ENCODE measurements at places on chromosomes 2 and 18. TPM values are rescaled to one million over a fixed set of nuclear protein-coding genes. Genes with fewer than 3 reads are reported as not detected.

Gene KCNE4
- total RNA-seq: 38.1 TPM

DNA sequence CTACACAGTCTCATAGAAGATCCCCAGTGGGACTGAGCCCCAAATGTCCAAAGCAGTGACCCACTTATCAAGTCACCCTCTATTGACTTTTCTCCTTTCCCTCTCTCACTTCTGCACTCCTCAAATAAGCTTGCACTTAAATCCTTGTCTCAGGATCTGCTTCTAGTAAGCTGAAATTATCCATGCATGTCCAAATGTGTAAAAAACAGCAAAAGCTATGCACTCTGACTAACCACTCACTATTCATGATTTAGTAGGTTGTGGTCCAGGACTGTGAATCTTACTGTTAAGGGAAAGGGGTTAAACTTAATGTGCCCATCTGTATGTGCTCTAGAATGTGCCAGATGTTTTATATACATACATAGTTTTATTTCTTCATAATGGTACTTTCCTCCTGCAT, 115.4 kb downstream of the SCG2 start:
- no peak overlapping the region for H3K4me3 ChIP-seq
- H3K4me1 ChIP-seq: peaks cover 3% of the 10 kb centered on the region

- no peaks in the 10 kb centered on the region for H3K36me3 ChIP-seq
- H3K27me3 ChIP-seq: no peaks in the 10 kb centered on the region
- no peak overlapping the region for H3K27ac ChIP-seq
- H3K4me1 ChIP-seq: no peaks in the 10 kb centered on the region
Observed at GRCh38 chr2:144230448-144231085, 289.4 kb downstream of the ZEB2 start.

DNA sequence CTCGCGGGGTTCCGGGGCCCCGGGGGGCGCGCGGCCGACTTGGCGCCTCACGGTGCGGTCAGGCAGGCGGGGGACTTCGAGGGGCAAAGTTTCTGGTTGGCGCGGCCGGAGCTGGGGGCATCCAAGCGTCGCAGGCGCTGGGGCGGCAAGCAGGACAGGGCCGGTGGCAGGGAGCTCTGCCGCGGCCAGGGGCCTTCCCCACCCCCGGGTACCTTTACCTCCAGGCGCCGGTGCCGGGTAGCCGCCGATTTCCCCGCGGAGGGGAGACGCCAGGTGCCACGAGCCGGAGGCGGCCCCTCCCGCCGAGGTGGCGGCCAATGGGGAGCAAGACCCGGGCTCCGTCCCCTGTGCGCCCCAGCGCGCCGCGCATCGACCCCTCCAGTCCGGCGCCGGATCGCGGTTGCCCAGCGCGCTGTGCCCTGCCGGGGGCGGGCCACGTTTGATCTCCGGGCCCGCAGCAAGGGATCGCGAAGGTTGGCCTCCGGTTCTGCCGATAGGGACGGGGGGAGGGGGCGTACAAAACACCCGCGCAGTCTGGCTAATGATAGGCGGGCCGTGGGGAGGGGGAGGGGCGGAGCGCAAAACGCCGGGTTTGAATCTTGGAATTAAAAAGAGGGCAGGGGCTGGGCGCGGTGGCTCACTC, at the start of gene ST8SIA5:
Gene ST8SIA5 (minus strand): TSS at position 495 of the 643 bp plus-strand sequence. CDS start 545 bp downstream, outside the sequence.
- H3K27ac ChIP-seq: no peak within 1 kb of the TSS
- no peak for DNase-seq
- H3K27me3 ChIP-seq: no peaks in the 10 kb centered on the region

DNA sequence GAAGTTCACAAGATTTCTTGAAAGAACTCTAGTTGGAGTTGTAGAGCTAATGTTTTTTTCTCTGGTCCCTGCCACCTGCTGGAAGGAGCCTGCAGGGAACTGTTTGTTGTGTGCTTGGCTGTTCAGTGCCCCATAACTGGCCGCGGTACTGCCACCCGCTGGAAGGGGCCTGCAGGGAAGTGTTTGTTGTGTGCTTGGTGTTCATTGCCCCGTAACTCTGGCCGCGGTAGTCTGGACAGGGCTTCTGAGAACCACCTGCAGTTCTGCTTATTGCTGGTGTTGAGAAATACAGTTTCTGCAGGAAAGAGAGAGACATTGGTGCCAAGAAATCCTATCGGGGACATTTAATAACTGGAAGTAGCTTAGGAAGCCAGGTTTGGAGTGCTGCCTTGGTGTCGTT, 58.1 kb downstream of the AGAP1 start:
- H3K4me3 ChIP-seq: no peak overlapping the region
- no peak overlapping the region for H3K27ac ChIP-seq
- H3K27me3 ChIP-seq: no peaks in the 10 kb centered on the region
- peaks cover 52% of the 10 kb centered on the region for H3K4me1 ChIP-seq
- no peak for DNase-seq

GRCh38 chr18:51724790-51725721, 527.6 kb upstream of the MEX3C start:
- H3K36me3 ChIP-seq: no peaks in the 10 kb centered on the region
- H3K4me1 ChIP-seq: no peaks in the 10 kb centered on the region

All from esophagus muscularis mucosa (tissue), 4 donors.